Stimulated activated CD4-positive, alpha-beta T cell treated with anti-CD3 and anti-CD28 coated beads, Interleukin-15, amount 100 ng/mL, for 1 hour (primary cell): ENCODE measurements at places on chromosomes 16 and 17.

DNA sequence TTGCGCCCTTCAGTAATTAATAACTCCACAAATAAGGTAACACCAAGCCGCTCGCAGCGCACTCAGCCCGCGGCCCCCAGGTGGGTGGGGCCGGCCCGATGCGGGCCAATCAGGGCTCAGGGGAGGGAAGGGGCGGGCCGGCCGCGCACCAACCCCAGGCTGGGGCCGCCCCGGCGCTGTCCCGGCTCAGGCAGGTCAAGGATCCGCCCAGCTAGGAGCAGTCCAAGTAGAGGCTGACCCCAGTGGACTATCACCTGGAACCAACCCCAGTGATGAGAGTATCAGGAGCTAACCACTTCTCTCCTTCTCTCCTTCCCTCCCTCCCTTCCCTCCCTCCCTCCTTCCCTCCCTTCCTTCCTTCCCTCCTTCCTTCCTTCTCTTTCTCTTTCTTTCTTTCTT lies 110.8 kb downstream of the C16orf78 start:
- DNase-seq, result peak; percentile 29

DNA sequence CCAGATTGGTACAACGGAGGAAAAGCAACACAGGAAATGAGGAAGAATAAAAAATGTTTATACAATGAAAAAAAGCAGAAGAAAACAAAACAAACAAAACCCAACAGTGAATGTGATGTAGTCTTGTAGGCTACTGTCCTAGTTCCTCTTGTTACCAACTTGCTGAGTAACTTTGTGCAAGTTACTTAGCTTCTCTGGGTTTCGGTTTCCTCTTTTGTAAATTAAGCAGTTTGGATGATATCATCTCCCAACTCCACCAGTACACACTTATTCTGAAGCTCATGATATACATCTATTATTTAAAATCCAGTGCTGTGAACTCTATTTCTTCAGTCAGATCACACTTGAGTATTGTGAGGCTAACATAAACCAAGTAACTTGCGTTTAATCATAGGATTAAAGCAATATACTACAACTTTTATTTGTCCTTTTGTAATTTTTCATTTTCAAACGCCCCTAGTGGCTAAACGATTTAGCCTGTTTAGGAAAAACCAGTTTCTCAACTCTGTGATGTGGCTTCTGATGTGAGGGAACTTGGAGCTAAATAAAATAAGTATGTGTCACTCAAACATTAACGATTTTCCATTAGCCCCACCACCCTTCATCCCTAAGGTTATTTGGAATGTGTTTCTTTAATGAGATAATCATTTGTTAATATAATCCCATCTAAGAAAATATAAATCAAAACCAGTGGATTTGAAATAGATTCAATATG lies 1.4 kb upstream of the UNK start:
- DNase-seq, result no peak

GRCh38 chr17:3890082-3890877 lies 2.6 kb downstream of the CAMKK1 start:
- peak; percentile 26 for DNase-seq

- DNase-seq, result no peak
Measured at GRCh38 chr17:45184144-45184543, 22.5 kb downstream of the HEXIM2 start.

- no peak for DNase-seq
Measured at GRCh38 chr17:57553991-57554825, 190.9 kb downstream of the CCDC182 start.
